ENCODE measurements at places on chromosomes 6 and 20.

- no peak overlapping the region for H3K4me3 ChIP-seq
- no peaks in the 10 kb centered on the region for H3K4me1 ChIP-seq
- DNase-seq = no peak
- no peaks in the 10 kb centered on the region for H3K27me3 ChIP-seq
These were observed 118.3 kb upstream of the GGTLC1 start for GRCh38 chr20:24106801-24107445.

- H3K4me1 ChIP-seq = no peaks in the 10 kb centered on the region
- H3K36me3 ChIP-seq = peaks cover 27% of the 10 kb centered on the region
- H3K4me3 ChIP-seq = no peak overlapping the region
- H3K27me3 ChIP-seq = no peaks in the 10 kb centered on the region
These were observed 7.8 kb downstream of the GTPBP2 start for GRCh38 chr6:43621078-43621835.

- H3K36me3 ChIP-seq = no peaks in the 10 kb centered on the region
- H3K27ac ChIP-seq = no peak overlapping the region
- no peak overlapping the region for H3K4me3 ChIP-seq
- no peaks in the 10 kb centered on the region for H3K4me1 ChIP-seq
- DNase-seq = no peak
- H3K27me3 ChIP-seq = no peaks in the 10 kb centered on the region
These were observed 243.1 kb upstream of the FLRT3 start for GRCh38 chr20:14580418-14581074.

GRCh38 chr6:359261-360035 is 32.1 kb upstream of the IRF4 start:
- H3K27ac ChIP-seq = no peak overlapping the region
- H3K36me3 ChIP-seq = no peaks in the 10 kb centered on the region
- DNase-seq = no peak
- no peaks in the 10 kb centered on the region for H3K4me1 ChIP-seq
- H3K4me3 ChIP-seq = no peak overlapping the region

GRCh38 chr6:3209114-3210023 is 18.1 kb downstream of the TUBB2B start:
- H3K27me3 ChIP-seq = peaks cover 4% of the 10 kb centered on the region
- no peaks in the 10 kb centered on the region for H3K4me1 ChIP-seq
- DNase-seq = no peak
- H3K4me3 ChIP-seq = no peak overlapping the region
- H3K36me3 ChIP-seq = no peaks in the 10 kb centered on the region
- H3K27ac ChIP-seq = peak overlapping the region; percentile 56

DNA sequence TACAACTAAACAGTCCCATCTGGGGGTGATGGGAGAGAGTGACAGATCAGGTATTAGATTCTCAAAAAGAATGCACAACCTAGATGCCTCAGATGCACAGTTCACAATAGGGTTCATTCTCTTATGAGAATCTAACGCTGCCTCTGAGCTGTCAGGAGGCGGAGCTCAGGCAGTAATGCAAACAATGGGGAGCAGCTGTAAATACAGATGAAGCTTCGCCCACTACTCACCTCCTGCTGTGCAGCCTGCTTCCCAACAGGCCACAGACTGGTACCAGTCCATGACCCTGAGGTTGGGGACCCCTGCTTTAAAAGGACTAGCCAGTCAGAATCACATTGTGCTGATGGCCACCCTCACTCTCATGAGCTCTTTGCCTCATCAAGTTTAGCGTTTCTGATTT is 247.0 kb upstream of the KCNQ5 start:
- H3K27me3 ChIP-seq = no peaks in the 10 kb centered on the region
- no peak for DNase-seq
- H3K27ac ChIP-seq = no peak overlapping the region
- no peaks in the 10 kb centered on the region for H3K4me1 ChIP-seq

GRCh38 chr6:38427492-38428210 is 212.1 kb downstream of the BTBD9 start:
- H3K27me3 ChIP-seq = no peaks in the 10 kb centered on the region
- no peaks in the 10 kb centered on the region for H3K4me1 ChIP-seq
- H3K27ac ChIP-seq = no peak overlapping the region
- no peak for DNase-seq
- H3K4me3 ChIP-seq = no peak overlapping the region

- H3K36me3 ChIP-seq = no peaks in the 10 kb centered on the region
- no peak overlapping the region for H3K27ac ChIP-seq
- H3K4me3 ChIP-seq = no peak overlapping the region
- DNase-seq = no peak
- H3K4me1 ChIP-seq = no peaks in the 10 kb centered on the region
These were observed 7.2 kb downstream of the AGPAT4 start for GRCh38 chr6:161266513-161267230.

DNA sequence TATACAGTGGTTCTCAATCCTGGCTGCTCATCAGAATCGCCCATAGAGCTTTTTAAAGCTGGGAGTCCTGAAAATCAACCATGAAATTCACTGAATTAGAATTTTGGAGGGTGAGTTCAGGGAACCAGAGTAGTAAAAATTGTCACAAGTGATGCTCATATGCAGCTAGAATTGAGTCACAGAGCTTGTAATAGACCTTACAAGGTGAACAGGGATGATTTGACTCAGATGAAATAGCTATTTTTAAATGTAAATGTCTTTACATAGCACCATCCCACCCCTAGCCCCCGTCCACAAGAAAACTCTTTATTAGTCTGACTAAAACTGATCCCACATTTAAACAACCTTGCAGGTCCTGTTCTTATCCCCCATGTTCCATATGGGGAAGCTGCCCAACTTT is 531.7 kb downstream of the LMBRD1 start:
- no peak overlapping the region for H3K27ac ChIP-seq
- no peak overlapping the region for H3K4me3 ChIP-seq
- no peaks in the 10 kb centered on the region for H3K4me1 ChIP-seq
- no peaks in the 10 kb centered on the region for H3K27me3 ChIP-seq

Data from CD8-positive, alpha-beta memory T cell (primary cell).